HS-27A (cell line): ENCODE measurements at places on chromosomes 2 and 18.

DNA sequence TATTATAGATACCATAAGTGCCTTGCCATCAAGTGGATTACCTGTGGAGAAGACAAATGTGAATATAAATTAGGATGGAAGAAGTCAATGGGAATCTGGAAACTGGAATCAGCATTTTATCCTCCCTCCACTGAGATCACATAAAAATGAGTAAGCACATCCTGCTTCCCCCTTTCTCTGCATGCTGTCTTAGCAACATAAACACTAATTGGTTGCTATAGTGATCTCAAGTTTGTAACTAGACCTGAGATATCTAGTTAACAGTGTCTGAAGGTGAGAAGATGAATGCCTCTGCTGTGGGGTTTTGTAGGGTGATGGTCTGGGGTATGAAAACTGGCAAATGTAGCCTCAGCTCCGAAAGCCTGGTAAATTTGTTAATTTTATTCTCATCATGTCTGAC is 1357.5 kb upstream of the CELF4 start:
- DNase-seq, result no peak

DNA sequence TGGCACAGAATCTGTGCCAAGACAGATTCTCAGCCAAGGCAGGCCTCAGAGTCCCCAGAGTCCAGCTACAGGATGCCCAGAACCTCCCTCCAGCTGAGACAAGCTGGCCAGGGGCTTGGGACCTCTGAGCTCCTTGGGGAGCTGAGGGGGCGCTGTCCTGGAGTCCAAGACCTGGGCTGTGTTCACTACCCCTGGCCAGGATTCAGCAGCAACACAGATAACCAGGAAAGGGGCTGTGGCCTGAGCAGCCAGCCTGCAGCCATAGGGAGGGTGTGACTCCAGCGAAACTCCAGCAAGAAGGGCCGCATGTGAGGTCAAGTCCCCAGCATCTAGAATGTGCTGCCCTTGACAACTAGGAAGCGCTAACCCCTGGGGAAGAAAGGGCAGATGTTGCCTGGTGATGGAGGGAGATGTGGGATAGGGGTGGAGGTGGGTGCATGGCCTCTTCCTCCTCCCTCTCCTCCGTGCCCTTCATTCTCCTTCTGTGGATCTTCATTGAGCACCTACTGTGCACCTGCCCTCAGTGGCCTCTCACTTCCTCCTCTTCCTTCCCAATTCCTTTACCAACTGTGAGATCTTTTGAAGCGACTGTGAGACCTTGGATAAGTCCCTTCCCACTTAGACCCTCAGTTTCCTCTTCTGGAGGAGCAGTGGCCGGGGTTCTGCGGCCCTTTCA is 7.7 kb upstream of the ARID5A start:
- no peak for DNase-seq

DNA sequence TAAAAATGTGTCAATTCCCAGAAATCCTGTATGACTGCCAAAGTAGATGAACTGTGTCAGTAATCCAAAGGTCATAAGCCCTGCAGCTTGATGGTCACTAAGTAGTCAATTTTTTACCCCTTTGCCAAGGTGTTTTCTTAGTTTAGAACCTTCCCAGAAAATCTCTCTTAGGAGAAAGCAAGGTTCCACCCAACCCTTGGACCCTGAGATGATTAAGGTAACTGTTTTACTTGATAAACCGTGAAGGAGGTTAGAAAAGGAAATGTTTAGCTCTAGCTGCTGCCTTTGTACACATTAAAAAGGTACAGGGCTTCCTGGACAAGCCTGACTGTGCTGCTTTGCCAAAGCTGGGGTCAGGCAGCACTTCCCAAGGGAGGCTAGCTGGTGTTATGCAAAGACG is 24.4 kb upstream of the LRP2 start:
- no peak for DNase-seq

- DNase-seq, result no peak
Observed at GRCh38 chr18:5979971-5980457, 84.7 kb upstream of the TMEM200C start.

GRCh38 chr18:75167759-75168618 is 41.0 kb downstream of the PTGR3 start:
- no peak for DNase-seq

GRCh38 chr2:64457524-64457923 is 3.6 kb downstream of the LGALSL start:
- no peak for DNase-seq

GRCh38 chr18:51603551-51603950 is 406.1 kb upstream of the MEX3C start:
- no peak for DNase-seq

DNA sequence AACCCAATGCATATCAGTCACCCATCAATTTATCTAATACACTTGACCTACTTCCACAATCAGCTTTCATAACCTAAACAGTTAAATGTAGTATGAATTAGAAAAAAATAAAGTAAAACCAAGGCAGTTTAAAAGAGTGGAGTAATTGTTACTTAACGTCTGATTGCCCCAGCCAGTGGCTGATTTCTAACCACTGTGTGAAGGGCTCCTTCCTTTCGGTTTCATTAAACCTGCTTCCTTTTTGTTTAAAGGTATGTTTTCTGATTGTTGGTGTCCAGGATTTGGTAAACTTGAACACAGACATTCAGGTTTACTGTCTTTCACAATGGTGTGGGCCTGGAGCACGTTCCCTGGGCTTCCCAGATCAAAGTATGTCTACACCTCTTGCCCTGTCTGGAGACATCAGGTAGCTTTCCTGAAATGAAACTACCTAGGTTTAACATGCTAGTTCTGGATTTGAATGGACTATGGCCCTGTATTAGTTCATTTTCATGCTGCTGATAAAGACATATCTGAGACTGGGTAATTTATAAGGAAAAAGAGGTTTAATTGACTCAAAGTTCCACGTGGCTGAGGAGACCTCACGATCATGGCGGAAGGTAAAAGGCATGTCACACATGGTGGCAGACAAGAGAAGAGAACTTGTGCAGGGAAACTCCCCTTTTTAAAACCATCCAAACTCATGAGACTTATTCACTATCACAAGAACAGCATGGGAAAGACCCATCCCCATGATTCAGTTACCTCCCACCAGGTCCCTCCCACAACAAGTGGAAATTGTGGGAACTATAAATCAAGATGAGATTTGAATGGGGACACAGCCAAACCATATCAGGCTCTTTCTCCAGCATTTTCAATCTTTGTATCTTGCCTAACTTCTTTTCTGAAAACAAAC is 605.2 kb upstream of the ID2 start:
- no peak for DNase-seq

- DNase-seq, result no peak
Observed at GRCh38 chr2:16293398-16293797, 353.0 kb downstream of the MYCN start.

DNA sequence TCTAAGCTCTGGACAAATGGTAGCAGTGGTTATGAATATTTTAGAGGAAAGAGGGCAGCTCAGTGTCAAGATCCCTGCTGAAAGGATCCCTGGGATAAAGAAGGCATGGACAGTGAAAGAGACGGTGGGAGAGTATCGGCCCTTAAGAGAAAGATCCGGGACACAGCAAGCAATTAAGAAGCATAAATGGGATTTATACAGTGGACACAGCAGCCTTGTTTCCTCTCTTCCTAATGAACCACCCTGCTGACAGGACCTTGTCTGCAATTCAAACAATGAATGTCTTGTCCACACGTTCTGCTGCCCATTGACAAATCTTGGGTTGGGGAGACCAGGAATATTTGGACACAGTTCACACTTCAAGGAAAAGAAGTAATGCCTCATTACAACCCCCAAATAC is 16.5 kb downstream of the CPLX4 start:
- no peak for DNase-seq

- no peak for DNase-seq
Observed at GRCh38 chr2:74374509-74375205, 5.5 kb downstream of the DCTN1 start.

- DNase-seq, result no peak
Observed at GRCh38 chr2:33555681-33556080, 43.4 kb downstream of the FAM98A start.

DNA sequence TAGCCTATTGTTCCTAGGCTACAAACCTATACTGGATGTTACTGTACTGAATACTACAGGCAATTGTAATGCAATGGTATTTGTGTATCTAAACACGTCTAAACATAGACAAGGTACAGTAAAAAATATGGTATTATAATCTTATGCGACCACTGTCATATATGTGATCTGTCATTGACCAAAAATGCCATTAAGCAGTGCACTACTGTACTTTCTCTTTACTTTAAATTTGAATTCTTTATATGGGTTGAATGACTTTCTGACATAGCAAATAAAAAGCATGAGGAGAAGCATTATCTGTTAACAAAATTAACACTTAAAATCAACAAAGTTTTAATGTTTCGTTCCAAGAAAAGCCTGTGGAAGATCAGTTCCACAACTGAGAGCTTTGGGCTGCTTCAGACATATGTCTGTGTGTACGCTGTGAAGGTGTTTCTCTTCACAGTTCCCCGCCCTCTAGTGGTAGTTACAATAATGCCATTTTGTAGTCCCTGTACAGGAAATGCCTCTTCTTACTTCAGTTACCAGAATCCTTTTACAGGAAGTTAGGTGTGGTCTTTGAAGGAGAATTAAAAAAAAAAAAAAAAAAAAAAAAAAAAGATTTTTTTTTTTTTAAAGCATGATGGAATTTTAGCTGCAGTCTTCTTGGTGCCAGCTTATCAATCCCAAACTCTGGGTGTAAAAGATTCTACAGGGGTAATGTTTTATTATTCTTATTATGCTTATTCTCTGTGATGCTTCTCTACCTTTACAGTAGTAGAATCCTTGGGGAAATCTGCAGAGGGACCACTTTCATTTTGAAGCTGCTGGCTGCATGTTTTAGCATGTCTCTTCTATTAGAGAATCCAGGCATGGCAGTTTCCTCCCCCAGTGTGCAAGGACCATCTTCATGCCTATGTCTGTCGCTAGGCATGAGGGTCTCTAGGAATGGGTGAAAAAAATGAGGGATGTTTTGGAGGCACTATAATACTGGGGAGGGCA is 54.5 kb downstream of the SCN2A start:
- peak; percentile 58 for DNase-seq

DNA sequence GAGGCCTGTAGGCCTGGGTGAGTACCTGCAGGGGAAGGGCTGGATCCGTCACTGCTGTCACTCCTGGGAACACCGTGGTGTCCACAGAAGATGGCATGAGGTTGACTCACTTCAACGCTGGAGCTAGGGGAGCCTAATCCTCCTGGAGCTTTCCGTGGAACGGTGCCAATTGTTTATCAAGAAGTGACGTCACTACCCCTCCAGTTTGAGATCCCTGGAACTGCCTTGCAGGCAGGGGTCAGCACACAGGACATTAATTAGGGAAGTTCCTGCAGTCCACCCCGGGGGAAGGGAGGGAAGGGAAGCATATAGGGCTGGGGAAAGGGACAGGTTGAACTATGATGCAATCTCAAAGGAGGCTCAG is 408.6 kb downstream of the GALR1 start:
- DNase-seq, result no peak

GRCh38 chr2:58336416-58336815 is 95.3 kb upstream of the FANCL start:
- DNase-seq, result no peak

GRCh38 chr2:203062126-203062525 is 47.5 kb downstream of the NBEAL1 start:
- DNase-seq, result no peak

GRCh38 chr2:187890690-187891089 is 336.5 kb upstream of the TFPI start:
- DNase-seq, result no peak

DNA sequence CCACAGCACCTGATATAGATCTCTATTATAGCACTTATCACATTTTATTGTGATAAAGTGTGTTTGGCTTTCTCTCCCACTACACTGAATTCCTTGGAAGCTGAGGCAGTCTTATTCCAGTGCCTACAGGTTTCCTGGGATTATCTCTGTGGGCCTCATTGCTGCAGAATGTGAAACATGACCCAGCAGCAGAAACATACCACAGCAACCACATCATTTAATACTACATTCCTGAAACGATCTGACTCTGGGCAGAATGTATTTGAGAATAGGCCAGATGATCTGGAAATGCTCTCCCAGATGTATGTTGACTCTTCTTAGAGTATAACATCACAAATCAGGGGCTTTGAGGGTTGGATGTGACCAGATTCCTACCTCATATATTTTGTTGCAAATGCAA is 323.5 kb upstream of the TANK start:
- peak; percentile 83 for DNase-seq

- DNase-seq, result no peak
Observed at GRCh38 chr2:239881031-239881471, 144.1 kb downstream of the NDUFA10 start.

DNA sequence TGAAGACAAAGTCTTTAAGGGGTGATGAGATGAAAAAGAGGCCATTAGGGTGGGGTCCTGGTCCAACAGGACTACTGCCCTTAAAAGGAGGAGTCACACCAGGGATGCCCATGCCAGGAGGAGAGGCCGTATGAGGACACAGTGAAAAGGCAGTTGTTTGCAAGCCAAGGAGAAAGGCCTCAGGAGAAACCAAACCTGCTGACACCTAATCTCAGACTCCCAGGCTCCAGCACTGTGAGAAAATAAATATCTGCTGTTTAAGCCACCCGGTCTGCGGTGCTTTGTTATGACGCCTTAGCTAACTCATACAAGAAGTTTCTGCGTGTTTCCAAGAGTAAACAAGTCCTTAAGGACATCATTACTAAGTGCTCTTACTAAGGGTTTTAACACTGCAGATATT is 93.6 kb downstream of the DNER start:
- no peak for DNase-seq

- no peak for DNase-seq
Observed at GRCh38 chr18:64791236-64791635, 642.3 kb upstream of the LINC00305 start.

DNA sequence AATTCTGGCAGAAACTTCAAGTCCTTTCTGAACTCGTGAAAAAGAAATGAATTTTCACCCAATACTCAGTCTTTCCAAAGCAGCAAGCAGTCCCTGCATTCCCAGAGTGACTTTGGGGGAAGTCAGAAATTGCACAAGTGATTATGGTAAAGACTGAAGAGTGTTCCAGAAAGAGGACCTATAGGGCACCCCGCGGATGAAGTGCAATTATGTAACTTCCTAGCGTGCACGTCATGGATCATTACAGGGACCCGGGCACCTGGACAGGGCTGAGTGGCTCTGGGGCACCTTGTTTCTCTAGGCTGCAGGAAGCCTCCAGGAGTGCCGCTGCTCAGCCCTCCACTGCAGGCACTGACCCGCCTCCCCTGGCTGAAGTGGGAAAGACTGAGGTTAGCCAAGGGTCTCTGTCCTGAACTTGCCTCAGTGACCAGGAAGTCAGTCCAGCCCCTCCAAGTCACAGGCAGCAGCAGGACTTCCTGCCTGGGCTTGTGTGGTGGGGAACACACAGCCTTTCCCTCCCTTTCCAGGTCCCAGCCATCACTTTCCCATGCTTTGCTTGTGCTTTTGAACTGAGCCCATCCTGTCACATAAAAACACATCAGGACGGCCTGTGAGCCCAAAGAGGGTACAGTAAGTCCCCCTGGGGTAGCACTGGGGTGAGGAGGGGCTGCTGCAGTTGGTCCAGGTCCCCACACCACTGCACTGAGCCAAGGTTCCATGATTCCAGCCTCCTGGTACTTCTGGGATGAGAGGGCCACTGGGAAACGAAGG is 19.8 kb downstream of the TMEM185B start:
- DNase-seq, result no peak

- no peak for DNase-seq
Observed at GRCh38 chr2:237221443-237221842, 135.8 kb downstream of the COPS8 start.
